Tongue (tissue), 3 donors: ENCODE measurements at places on chromosomes 1 and 21.

DNA sequence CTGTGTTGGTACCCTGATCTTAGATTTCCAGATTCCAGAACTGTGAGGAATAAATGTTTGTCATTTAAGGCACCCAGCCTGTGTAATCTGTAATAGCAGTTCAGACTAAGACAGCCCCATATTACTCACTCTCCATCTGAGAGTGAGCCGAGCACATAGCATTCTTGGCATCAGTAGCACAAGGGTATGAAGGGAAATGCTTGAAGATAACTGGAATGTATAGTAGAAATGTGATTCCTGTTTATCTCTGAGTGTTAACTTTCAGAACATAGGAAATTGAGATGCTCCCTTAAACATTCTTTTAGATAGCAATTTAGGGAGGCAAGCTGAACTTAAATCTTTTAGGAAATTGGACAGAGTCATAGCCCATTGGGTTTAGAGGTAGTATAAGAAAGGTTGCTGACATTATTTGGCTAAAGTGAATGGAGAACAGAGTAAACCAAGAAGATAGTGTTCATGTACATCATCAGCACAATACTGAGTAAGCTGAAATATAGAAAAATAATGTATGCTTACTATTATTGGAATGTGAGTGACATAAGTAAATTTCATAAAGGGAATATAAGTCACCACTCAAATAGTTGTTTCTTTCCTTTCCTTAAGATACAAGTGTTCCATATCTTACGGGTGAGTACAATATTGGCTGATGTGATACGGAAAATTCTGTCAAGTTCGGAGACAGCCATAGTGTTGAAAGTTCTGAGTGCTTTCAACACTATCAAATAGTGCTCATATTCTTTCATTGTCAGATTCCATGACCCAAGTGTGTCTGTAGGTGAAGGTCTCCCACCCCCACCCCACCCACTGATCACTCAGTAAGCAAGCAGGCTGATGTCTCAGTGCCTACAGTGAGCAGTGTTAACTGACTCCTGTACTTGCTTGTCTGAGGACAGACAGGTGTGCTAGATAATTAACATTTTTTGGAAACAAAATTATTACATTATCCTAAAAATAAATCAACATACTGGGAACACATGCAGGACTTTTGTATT is 73.7 kb downstream of the LRRC8D start:
- peak; percentile 16 for DNase-seq

DNA sequence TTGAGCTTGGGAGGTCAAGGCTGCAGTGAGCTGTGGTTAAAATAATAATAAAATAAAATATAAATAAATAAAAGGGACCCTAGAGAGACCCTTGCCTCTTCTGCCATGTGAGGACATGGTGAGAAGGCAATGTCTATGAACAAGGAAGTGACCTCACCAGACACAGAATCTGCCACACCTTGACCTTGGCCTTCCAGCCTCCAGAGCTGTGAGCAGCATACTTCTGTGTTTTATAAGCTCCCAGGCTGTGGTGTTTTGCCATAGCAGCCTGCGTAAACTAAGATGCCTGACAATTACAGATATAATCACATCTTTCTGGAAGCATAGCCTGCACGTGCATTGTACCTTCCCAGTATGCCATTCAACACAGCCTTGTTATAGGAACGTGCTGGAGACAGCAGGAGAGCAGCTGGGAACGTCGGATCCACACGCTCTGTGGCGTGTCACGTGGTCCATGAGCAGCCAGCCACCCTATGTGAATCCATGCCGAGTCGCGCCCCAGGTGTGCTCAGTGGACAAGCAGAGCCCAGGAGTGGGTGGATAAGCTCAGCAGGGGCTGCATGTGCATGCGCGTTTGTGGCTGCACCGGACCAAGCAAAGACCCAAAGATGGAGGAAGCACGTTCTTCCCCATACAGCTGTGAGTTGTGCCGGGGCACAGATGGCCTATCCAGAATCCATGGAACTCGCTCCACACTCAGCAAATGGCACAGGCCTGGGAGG is 17.8 kb downstream of the WNT9A start:
- no peak for DNase-seq

DNA sequence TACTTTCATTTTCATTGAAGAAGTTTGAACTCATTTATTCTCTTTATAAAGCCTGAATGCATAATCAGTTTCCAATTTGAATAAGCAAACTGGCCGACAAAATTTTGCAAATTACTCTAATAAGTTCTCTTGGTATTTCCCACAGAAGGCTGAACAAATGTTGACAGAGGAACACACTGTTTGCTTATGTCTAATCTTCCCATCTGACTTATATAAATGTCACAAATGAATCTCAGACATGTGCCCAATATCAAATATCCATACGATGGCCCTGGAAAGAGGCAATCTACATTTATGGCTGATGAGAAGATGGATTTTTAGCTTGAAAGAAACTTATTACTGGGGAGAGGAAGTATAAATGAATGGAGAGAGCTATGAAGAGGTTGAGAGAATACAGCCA is 380.6 kb upstream of the ZRANB2 start:
- DNase-seq: no peak

- DNase-seq: no peak
Measured at GRCh38 chr1:53331446-53332185, 3.7 kb upstream of the LRP8 start.

- peak; percentile 12 for DNase-seq
Measured at GRCh38 chr1:81144240-81144825, 656.4 kb upstream of the ADGRL2 start.
